ENCODE measurements at places on chromosomes 6 and 20. TPM values are rescaled to one million over a fixed set of nuclear protein-coding genes. Genes with fewer than 3 reads are reported as not detected.

EEF1A2 gene
- 0.45 TPM for total RNA-seq

SMLR1 gene
- total RNA-seq: not detected

MDFI gene
- total RNA-seq: 15.2 TPM

NDRG3 gene
- total RNA-seq: 30.7 TPM

ALDH8A1 gene
- total RNA-seq: 3.3 TPM

STMN3 gene
- 19.7 TPM for total RNA-seq

SULF2 gene
- total RNA-seq: 79.2 TPM

ANKRD6 gene
- total RNA-seq: 22.3 TPM

PRSS35 gene
- total RNA-seq: 3.2 TPM

ZNF311 gene
- total RNA-seq: 2.1 TPM

SLCO4A1 gene
- 31.1 TPM for total RNA-seq

RSPO3 gene
- 17.2 TPM for total RNA-seq

HSD17B8 gene
- 12.7 TPM for total RNA-seq

HLA-DMA gene
- total RNA-seq: 70.1 TPM

HLA-DRB5 gene
- total RNA-seq: 56.6 TPM

CTAGE9 gene
- total RNA-seq: not detected

HLA-F gene
- total RNA-seq: 71.2 TPM

AGER gene
- total RNA-seq: 13.6 TPM

GMPR gene
- 11.9 TPM for total RNA-seq

SCRT2 gene
- total RNA-seq: not detected

OSER1 gene
- 34.1 TPM for total RNA-seq

DAAM2 gene
- 61.9 TPM for total RNA-seq

PXMP4 gene
- 9.3 TPM for total RNA-seq

GSTA1 gene
- 0.49 TPM for total RNA-seq

SLC22A3 gene
- total RNA-seq: 189 TPM

TRAPPC3L gene
- total RNA-seq: 0.22 TPM

CALHM4 gene
- total RNA-seq: not detected

CRISP2 gene
- total RNA-seq: not detected

SSTR4 gene
- total RNA-seq: not detected

GPR6 gene
- not detected for total RNA-seq

NMBR gene
- 0.45 TPM for total RNA-seq

CRISP3 gene
- total RNA-seq: 1.1 TPM

SRF gene
- 32.6 TPM for total RNA-seq

TINAG gene
- total RNA-seq: 0.31 TPM

CARMIL1 gene
- 20.8 TPM for total RNA-seq

HCK gene
- 24.0 TPM for total RNA-seq

Data from sciatic nerve (tissue), 2 donors.